PC-3 (cell line): ENCODE measurements at places on chromosomes 3 and 15.
A peak's percentile ranks its signal among the peaks of the same experiment; 100 is the strongest.

DNA sequence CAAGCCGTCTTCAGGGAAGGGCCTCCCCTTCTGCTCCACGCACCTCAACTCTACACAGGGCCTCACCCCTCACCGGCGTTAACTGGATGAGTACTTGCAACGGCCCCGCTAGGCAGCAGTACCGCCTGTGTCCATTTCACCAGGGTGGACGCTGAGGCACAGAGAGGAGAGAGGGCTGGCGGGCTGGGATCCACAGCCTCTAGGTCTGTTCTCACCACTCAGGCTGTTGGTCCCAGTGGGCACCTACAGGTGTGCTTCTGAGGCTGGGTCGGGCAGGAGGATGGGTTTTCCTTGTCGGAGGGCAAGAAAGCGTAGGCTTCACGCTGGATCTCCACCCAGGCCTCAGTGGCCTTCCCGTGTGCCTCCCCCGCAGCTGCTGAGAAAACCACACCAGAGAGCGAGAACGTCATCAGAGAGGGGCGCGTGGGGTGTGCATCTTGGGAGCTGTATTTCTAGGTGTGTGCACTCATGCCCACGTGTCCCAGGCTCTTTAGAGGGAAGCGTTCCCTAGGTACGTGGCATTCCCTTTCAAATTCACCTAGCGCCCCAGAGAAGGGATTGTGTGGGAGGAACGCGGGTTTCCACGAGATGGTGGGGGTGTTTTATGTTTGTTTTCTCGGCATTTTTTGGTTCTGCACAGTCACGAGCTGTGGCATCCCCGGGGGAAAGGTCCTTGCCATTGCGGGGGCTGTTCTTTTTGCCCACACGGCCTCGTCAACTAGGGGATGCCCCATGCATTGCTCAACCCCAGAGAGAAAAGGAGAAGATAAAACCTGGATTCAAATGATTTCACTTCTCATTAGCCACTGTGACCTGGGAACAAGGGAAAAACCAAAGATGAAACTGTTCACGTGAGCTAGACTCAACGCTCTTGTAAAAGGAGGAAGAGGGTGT lies 67.7 kb downstream of the MGLL start:
- DNase-seq: no peak

DNA sequence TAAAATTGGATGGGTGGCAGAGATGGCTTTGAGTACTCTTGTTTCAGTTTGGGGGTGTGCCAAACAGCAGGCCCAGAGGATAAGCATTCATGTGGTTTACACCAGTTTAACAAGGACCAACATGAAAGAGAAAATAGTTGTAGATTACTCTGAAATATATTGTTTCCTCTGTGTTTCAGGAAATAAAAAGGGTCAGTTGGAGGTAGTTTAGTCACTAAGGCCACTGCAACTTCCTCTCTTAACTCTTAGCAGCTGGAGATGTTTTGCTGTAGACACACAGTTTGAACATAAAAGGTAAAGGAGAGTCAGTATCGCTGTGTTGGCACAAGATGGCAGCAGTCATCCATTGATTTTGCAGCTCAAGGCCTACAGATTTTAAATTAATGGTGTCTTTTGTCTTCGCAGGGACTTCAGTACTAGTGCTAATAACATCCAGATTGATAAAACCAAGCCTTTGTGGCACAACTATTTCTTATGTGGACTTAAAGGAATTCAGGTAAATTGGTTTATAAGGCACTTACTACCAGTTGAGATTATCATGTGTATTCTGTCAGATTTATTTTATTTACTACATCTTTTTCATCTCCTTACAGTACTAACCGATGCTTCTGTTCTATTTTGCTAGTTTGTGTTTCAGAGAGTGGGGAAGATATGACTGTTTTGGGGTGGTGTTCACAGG lies 65.5 kb downstream of the GALK2 start:
- DNase-seq: peak; percentile 60

DNA sequence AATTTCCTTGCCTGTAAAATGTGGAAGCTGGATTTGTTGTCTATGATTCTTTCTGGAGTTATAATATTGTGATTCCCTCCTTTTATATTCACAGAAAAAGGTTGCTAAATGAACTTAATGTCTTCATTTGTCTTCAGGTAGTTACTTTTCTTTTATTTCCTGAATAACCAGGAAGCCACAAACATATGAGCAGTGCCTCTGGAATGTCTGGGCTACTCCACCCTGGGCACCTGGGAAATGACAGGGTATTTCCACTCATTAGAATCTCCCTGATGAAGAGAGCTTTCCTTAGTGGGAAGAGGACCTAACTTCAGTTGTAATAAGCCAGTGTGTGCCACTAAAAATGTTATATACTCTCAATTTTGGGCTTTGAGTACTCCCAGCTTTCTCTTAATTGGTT lies 3.8 kb upstream of the SLMAP start:
- peak; percentile 92 for DNase-seq

DNA sequence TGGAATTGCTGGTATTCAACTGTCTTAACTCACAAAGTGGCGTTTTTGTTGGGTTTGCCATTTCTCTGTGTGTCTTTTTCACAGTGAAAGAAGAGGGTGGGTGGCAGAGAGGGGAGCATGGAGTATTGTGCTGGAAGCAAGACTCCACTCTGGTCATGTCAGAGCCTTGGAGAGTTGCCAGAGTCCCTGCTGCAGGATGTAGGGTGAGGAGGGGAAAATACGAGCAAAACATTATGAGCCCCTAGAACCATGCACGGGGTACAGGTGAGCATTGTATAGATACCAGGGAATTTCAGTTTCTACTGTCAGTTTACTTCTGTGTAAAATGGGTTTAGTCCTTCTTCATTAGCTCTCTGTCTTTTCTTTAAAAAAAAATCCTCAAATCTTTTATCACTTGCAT lies 249.9 kb downstream of the CACNA2D3 start:
- DNase-seq: no peak

DNA sequence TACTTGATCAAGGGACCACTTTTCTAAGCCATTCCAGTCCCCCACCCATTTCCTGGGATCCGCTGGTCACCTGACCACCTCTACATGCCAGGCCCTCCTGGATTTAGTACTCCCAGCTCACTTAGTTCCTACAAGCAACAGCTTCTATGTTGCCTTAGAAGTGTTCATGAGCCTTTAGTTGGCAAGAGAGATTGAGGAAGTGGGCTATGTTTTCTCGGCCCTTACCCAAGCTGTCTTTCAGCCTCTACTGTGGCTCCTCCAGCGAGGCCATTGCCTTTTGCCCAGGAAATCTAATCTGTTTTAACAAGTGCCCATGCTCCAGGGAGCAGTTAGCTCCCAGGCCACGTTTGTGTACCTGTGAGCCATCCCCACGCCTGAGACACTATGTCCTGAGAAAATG lies 4.5 kb upstream of the PRKAR2A start:
- no peak for DNase-seq

DNA sequence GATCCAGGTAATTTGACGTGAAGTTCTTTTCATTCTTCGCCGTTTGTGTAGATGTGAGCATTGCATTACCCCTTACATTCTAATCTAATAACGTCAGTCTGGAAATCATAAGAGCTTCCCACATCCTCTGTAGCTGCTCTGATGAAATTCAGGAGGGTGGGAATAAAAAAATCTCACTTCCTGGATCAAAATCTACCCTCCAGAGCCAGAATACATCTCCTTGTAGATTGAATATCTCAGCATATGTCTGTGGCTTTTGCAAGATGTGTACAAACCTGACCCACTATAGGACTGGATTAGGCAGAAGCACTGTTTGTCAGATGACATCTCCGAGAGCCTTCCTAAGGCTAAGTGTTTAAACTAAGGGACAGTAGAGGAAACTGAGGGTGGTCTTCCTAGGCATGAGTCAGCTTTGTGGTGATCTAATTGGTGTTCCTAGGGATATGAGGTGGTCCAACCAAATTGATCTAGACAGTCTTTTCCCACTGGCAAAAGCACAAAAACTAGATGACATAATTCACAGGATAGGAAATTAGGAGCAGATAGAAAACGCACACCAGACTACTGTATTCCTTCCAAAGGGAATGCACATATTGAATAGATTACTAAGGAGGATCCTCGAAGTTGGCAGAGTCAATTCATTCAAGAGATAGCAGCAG lies 216.3 kb upstream of the LRTM1 start:
- DNase-seq: no peak

DNA sequence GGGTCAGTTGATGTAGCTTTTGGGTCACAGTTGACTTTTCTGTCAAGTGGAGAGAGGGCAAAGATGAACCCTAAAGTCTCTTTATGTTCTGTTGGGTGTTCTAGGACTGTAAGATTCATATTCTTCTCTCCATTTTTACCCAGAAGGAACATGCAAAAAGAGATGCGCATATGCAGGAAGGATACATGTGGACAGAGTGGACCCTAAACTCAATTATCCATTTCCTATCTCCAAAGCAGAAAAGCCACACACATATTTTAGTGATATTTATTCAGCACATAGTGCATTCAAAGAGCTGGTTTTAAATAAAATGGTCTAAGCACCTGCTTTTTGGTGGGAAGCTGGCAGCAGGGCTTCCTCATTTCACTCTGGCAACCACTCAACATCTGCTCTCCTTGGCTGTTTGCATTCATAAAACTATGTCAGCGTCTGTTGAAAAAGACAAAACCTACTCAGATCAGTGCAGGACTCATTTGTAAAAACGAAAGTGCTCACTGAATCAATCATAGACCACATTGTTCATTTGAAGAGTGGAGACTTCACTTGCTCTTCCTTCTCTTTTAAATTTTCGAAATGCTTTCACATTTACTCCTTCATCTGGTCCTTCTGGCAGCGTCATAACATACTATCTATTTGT lies 96.6 kb downstream of the SEMA6D start:
- DNase-seq: no peak

GRCh38 chr3:88572450-88572849 lies 422.7 kb downstream of the C3orf38 start:
- DNase-seq: no peak
